ENCODE measurements at places on chromosomes 1 and 21.

- no peak for DNase-seq
Measured at GRCh38 chr1:26153966-26154532, 4.8 kb upstream of the FAM110D start.

DNA sequence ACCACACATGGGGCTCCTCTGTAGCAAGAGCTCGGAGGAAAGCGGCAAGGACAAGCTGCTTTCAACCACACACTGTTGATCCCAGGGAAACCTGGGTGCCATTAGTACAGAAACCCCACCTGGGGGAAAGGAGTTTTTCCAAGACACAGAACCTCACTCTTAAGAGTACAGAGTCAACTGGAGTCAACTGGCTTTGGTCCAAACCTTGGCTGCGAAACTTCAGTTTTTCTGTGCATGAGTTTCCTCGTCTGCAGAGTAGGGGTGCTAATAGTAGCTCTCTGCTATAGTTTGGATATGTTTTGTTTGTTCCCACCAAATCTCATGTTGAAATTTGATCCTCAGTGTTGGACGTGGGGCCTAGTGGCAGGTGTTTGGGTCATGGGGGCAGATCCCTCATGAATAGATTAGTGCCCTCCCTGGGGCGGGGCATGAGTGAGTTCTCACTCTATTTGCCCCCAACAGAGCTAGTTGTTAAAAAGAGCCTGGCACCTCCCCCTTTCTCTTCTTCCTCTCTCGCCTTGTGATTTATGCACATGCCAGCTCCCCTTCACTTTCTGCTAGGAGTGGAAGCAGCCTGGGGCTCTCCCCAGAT, 161.1 kb downstream of the PIGK start:
- no peak for DNase-seq

DNA sequence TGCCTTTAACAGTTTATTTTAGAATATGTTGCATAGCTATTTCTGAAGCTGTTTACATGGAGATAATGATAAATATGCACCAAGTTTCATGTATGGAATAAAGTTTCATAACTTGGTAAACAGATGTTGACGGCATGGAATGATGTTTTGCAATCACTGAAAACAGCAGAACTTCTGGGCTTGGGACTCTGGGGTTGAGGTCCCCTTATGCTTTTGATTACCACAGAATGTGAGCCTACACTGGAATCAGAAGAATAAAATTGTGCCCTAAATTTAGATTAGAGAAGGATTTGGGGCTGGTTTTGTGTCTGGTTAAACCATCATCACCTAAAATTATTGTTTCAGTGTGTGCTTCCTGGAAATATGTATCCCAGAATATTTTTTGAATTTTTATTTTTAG, 11.1 kb downstream of the KRTAP24-1 start:
- no peak for DNase-seq

- DNase-seq = no peak
Measured at GRCh38 chr21:29376556-29376955, 77.8 kb downstream of the BACH1 start.

DNA sequence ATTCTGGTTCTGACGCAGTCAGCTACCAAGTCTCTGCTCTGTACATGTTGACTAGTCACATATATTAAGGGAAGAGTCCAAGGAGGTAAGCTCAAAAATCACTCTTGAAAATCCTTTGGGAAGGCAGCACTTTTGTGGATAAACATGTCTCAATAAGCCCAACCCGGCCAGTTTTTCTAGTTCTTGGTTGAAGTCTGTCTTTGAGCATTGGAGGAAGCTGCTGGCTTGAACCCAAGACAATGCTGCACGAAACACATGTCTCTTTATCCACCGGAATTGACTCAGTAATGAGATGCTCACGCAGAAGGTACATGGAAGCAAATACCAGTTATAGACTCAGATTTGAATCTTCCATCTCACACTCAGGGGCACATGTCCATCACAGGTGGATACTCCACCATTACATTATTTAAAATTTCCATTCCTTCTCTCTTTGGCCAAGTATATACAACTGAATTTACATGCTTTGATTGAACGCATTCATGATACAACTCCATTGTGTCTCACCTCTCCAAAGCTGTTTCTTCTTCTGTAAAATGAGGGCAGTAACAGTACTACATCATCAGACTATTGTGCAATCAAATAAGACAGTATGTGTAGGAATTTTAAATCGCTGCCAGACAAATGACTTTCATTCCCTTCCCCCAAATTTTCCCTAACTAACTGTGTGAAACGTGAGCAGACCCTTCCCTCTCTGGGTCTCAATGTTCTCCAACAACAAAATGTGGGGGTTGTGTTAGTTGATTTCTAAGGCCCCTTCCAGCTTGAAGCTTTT, 9.6 kb upstream of the GUCA2A start:
- no peak for DNase-seq

DNA sequence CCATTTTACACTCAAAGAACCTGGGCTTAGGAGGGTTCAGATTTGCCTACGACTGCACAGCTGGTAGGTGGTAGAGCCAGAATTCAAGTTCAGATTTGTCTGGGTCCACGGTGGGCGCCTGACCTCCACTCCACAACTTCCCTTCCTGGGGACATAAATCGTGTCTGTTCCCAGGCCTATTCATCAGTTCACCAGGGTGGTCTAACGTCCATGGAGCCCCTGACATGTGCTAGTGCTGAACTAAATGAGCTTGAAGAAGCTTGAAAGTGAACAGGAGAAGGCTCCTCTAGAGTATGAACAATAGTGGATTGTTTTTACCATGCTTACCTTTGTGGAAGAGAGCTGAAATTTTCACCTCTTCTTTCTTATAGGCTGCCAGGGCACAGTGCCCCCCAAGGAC, 32.5 kb upstream of the KIF1B start:
- no peak for DNase-seq

DNA sequence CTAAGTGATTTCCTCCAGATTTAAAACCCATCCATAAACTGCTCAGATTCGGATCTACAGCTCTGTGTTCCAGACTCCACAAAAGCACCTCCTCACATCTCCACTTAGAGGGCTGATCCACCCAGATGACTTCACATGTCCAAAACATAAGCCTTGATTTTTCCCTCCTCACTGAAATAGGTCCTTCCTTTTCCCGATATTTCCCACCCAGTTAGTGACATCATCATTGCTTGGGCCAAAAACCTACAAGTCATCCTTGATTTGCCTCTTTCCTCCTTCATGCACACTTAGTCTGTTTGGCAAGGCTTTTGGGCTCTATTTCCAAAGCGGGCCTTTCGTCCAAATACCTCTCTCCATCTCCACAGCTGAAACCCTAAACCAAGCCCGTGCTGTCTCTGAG, 32.3 kb downstream of the CCDC185 start:
- DNase-seq = no peak

- DNase-seq = no peak
Measured at GRCh38 chr21:29360799-29361765, 62.4 kb downstream of the BACH1 start.

- no peak for DNase-seq
Measured at GRCh38 chr1:226457307-226457712, 49.4 kb upstream of the PARP1 start.
